H4 (cell line): ENCODE measurements at places on chromosomes 1 and 21.

DNA sequence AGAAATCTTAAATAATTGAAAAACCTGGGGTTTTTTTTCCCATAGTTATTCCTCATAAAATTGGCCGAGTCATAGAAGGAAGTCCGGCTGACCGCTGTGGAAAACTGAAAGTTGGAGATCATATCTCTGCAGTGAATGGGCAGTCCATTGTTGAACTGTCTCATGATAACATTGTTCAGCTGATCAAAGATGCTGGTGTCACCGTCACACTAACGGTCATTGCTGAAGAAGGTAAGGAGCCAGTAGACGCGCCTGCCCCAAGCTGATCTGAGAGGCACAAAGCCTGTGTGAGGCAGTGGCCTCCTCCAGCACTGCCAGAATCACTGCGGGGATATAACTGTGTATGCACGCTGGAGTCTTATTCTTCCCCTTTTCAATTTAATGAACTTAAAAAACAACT is 100.3 kb downstream of the PHTF1 start:
- no peak for DNase-seq

DNA sequence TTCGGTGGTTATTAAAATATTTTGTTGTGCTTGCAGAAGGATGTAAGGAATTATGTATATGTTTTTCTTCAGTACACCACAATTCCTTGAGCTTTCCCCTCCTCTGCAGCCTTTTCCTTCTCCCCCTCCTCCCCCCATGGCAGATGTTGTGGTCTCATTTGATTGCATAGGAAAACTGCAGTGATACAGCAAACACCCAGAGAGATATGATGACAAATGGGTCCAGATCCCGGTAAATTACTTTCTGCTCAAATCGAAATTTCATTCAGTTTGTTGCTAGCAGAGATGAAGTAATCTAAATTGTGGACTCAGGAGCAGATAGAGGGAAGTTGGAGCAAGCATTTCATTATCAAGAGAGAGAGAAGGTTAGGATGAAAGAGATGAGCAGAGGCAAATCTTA is 9.9 kb downstream of the LMO4 start:
- DNase-seq = no peak

- DNase-seq = no peak
Measured at GRCh38 chr1:21174654-21175323, 1.9 kb downstream of the EIF4G3 start.

GRCh38 chr1:24639881-24640280 is 3.2 kb upstream of the SRRM1 start:
- DNase-seq = no peak

DNA sequence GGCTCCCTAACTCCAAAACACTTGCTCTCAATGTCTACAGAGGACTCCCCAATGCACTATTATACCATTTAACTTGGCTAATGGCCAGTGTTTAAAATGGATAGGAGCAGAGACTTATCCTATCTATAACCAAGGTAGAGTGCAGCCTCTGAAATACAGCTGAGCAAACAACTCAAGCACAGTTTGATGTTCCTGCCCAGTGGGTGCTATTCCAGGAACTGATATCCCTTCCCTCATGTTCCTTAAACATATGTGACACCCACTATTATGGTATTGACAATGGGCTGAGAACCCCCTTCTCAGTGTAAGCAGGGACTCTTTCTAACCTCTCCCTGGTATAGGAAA is 51.7 kb downstream of the SH3GLB1 start:
- no peak for DNase-seq

DNA sequence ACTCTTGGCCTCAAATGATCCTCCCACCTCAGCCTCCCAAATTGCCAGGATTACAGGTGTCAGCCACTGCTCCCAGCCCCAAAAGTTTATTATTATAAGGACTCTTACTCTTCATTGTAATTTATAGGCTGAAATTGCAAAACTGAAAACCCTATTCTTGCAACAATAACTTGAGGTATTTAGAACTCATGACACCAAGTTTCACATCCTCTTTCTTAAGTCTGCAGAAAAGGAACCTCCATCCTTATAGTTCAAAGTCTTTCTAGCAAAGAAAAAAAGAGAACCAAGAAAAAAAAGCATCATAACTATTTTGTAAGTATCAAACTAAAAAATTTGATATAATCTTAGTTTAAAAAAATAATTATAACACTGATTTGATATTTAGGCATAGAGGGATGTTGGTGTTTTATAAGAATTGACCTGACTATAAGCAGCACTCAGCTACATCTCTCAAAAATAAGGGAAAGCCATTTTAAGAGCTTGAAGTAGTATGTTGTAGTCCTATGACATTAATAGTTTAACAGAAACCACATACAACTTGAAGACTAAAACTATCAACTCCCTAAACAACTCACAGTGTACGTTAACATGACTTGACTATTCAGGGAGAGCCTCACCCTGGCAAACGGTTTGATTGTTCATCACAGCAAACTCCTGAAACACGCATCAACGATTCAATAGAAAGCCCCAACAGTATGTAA is 122.4 kb downstream of the AKT3 start:
- no peak for DNase-seq

DNA sequence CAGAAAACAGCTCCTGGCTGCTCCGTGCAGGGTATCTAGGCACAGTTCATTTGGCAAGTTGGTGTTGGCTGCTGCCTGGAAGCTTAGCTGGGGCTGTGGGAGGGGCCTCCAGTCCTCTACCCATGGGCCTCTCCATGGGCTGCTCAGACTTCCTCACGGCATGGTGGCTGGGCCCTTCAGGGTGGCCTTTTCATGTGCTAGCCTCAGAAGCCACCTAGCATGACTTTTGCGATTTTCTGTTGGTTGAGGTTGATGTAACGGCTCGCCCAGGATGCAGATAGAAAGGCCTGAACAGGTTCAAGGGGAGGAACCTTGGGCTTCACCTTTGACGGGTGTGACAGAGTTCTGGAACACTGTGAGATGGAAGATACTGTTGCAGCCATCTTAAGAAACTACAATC is 25.8 kb upstream of the LHX4 start:
- no peak for DNase-seq

DNA sequence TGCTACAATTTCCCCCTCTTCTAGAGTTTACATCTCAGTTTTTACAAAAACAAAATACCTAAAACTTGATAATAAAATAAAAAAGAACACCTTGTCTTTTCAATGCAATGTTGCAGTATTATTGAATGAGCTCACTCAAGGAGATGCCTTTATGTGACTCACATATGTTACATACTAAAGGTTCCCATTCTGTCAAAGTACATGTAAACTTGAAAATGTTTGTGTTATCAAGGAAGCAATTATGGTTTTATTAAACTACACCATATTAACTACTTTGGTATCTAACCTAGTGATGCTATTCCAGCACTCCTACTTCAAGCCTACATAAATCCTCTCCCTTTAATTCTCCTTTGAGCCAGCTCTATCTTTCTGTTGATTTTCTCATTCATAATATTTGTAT is 658.3 kb downstream of the PTPRC start:
- DNase-seq = no peak

DNA sequence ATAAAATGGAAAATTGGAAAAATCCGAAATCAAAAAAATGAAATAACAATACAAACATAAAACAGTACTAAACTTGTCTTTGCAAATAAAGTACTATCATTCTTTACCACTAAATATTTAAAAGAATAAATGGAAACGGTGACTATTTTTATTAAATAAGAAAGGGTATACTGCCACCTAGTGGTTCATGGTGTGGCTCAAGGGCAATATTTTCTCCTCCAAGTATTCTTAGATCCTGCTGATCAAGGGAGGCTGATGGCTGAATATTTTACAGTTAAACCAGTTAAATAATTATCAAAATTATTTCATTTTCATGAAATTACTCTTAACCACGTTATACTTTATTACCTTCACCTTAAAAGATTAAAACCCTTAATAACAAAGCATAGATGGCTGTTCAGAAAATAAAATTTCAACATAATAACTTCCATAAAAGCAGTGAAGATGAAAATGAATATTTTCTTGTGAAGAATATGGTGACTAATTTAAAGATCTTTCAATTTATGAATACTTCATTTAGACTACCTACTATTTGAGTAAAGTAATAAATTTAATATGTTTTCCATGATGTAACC is 1793.9 kb downstream of the NCAM2 start:
- peak; percentile 42 for DNase-seq

GRCh38 chr1:67169496-67169895 is 3.2 kb downstream of the IL23R start:
- DNase-seq = no peak

GRCh38 chr1:9058465-9058864 is 11.0 kb downstream of the SLC2A5 start:
- DNase-seq = no peak

- DNase-seq = no peak
Measured at GRCh38 chr1:205991237-205991636, 12.0 kb downstream of the RAB7B start.

DNA sequence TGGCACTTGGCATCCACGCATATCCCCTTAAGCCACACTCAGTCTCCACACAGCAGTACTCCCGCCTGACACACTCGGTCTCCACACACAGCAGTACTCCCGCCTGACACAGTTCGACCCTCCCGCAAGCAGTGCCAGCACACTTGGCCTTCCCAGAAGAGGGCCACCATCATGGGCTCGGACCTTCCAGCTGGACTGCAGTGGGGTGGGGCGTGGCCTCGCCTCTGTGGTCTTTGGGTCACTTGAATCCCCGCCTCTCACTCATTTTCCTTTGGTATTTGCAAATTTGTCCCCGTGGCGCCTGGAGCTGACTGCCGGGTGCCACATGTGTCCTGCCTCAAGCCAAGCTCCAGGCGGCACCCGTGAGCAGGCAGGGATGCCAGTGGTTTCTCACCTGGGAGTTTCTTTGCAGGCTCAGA is 63.7 kb downstream of the FAAP20 start:
- no peak for DNase-seq

DNA sequence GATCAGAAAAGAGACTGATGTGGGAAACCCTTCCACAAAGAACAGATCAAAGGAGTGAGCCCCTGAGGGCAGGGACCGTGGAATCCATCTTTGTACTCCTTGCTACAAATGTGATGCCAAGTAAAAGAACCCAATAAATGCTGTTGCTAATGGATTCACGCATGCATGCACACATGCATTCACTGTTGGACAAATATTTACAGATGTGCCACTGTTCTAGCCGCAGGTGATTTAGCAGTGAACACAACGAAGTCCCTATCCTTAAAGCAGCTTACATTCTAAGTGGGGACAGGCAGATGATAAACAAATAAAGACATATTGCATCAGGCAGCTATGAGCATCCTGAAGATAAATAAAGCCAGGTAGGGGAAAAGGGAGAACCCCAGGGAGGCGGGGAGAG is 67.8 kb downstream of the ITPKB start:
- DNase-seq = no peak

- DNase-seq = no peak
Measured at GRCh38 chr1:95111014-95111413, 6.1 kb upstream of the TLCD4 start.

GRCh38 chr1:210633636-210634035 is 304.9 kb downstream of the HHAT start:
- no peak for DNase-seq

DNA sequence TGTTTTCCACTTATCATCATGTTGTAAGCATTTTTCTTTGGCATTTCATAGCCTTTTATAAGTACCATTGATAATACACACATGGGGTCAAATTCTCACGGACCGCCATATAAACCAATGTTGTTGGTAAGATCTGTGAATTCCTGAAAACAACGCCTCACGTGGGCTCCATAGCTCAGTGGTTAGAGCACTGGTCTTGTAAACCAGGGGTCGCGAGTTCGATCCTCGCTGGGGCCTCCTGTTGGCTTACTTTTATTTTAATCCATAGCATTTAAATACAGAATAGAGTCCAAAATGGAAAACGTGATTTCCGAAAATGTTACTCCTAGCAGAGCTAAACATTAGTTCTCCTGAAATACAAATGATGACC is 83.1 kb downstream of the HHIPL2 start:
- peak; percentile 69 for DNase-seq

- DNase-seq = no peak
Measured at GRCh38 chr1:8870616-8871538, 7.6 kb downstream of the ENO1 start.

DNA sequence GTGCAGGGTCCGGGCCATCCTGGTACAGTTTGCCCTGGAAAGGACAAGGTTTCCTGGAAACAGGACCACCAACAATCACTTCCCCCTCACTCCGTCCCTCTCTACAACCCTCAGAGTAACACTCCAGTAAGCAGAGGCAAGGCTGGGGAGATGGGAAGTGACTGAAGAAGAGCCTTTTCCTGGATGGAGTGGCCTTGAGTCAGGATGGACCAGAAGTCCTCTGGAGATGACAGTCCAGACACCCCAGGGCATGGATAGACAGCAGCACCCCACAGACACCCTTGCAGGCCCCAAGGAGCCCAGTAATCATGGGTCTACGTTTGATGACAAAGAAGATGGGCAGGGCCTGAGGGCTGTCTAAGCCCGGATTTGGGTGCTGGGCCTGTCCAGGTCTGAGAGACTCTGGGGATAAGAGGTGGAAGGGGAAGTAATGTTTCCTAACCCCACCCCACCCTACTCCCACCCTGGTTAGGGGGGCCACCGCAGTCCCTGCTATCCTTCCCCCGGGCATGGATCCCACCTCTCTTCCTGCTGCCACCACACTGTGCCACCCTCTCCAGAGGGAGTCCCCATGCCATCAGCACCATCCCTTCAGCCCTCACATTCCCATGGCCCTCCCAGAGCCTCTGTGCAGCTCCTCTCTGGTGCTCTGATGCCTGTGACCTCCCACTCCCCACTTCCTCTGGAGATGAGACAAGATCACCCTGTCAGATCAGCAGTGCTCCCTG is 7.2 kb upstream of the S100A8 start:
- no peak for DNase-seq

GRCh38 chr1:110233861-110234260 is 23.7 kb downstream of the KCNC4 start:
- no peak for DNase-seq

DNA sequence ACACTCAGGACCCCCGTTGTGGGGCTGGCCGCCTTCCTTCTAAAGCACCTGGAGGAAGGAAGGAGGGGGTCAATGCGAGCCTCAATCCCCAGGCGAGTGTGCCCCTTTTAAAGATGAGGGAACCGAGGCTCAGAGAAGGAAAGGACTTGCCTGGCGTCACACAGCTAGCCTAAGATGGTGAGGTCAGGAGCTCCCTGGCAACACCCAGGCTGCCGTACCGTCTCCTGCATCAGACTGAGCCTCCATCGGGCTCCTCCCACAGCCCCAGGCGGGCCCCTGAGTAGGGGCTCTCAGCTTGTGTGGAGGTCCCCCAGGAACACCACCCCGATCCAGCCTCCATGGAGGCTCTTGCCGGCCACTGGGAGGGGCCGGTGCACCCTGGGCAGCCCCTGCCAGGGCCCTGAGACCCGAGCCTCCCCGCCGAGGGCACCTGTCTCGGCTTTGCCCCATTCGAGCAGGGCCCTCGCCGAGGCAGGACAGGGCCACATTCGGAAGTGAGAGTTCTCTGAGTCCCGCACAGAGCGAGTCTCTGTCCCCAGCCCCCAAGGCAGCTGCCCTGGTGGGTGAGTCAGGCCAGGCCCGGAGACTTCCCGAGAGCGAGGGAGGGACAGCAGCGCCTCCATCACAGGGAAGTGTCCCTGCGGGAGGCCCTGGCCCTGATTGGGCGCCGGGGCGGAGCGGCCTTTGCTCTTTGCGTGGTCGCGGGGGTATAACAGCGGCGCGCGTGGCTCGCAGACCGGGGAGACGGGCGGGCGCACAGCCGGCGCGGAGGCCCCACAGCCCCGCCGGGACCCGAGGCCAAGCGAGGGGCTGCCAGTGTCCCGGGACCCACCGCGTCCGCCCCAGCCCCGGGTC is at the start of gene AIRE:
TSS of gene AIRE (plus strand) at position 739 of the 855 bp plus-strand sequence. CDS start 131 bp downstream, outside the sequence.
- no peak for DNase-seq

GRCh38 chr1:177922209-177922608 is 47.6 kb downstream of the SEC16B start:
- DNase-seq = no peak

- DNase-seq = peak; percentile 69
Measured at GRCh38 chr21:41631564-41632461, 123.9 kb upstream of the TMPRSS2 start.
